Activated CD4-positive, CD25-positive, alpha-beta regulatory T cell treated with anti-CD3 and anti-CD28 coated beads, Interleukin-2, amount 50 U/mL, for 24 hours (primary cell): ENCODE measurements at places on chromosomes 12 and 14.

DNA sequence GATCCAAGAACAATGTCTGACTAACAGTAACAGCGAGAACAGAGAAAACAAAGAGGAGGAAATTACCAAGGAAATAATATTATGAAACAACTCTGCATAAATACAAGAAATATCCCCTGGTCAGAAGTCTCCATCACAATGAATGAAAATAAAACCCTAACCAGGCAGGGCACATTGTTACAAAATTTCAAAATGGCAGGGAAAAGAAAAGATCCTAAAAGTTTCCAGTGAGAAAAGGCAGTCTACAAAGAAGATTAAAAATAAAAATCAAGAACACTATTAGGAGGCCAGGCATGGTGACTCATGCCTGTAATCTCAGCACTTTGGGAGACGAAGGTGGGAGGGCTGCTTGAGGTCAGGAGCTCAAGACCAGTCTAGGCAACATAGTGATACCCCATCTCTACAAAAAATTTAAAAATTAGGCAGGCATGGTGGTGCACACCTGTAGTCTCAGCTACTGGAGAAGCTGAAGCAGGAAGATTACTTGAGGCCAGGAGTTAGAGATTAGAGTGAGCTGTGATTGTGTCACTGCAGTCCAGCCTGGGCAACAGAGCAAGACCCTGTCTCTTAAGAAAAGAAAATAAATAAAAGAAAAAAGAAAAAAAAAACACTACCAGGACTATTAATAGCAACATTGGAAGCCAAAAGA, 47.8 kb downstream of the FERMT2 start:
- ATAC-seq: no peak

- no peak for ATAC-seq
Observed at GRCh38 chr14:63045612-63046320, 508 bp upstream of the KCNH5 start.

GRCh38 chr12:115313929-115314328, 630.0 kb upstream of the TBX3 start:
- ATAC-seq: no peak

GRCh38 chr14:28756884-28757570, 9.6 kb upstream of the FOXG1 start:
- ATAC-seq: no peak

GRCh38 chr12:57340104-57340503, 89.1 kb upstream of the STAC3 start:
- ATAC-seq: no peak

GRCh38 chr12:42638697-42639096, 49.2 kb upstream of the PRICKLE1 start:
- ATAC-seq: no peak

GRCh38 chr12:110007881-110008280, 8.7 kb downstream of the ANKRD13A start:
- ATAC-seq: no peak

GRCh38 chr14:103699261-103699661, 16.0 kb downstream of the XRCC3 start:
- ATAC-seq: no peak

DNA sequence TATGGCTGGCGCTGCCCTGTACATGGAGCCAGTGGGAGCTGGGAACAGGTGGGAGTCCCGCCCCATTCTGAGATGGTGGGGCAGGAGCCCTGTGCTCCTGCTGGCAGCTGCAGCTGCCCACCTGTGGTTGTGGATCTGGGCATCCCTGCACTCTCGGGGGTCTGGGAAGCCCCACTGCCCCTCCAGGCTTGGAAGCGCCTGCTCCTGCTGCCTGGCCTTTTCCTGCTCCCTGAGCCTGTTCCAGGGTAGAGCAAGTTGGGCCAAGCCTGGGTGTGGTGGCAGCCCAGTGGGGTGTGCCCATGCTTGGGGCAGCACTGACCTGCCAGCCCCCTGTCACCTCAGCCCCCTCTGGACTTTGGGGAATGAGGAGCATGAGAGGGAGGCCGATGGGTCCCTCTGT, 104.0 kb downstream of the MNAT1 start:
- ATAC-seq: no peak

DNA sequence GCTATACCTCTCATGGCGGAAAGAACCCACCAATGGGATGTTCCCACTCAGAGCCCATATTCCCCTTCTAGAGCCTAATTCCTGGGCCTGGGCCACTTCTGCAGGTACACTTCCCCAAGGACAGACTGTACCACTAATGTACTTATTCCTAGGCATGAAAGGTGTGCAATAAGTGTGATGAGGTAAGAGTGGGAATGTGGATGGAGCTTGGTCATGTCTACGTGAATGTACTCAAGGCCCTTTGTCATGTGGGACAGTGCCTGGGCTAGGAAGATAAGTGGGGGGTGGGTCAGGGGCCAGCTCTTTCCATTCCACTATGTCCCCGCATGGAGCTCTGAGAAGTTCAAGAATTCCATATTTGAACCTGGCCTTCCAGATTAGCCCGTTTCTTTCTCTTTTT, 63.4 kb upstream of the FUT8 start:
- no peak for ATAC-seq

- ATAC-seq: no peak
Observed at GRCh38 chr12:58588770-58589169, 331.5 kb downstream of the LRIG3 start.

DNA sequence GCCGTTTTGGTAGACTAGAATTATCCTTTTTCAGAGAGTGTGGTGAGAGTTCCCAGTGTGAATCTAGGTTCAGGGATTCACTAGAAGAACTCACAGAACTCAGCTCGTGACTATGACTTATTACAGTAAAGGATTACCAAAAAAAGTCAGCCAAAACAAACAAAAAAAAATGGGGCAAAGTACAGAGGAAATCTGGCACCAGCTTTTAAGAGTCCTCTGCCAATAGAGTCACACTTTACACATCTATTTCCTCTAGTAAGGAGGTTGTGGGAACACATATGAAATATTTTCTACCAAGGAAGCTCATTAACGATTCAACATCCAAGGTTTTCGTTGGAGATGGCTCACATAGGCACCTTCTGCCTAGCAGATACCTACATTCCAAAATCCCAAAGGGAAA, 28.2 kb downstream of the TSPAN19 start:
- ATAC-seq: no peak

GRCh38 chr12:54133772-54134375, 54.9 kb downstream of the SMUG1 start:
- ATAC-seq: no peak

DNA sequence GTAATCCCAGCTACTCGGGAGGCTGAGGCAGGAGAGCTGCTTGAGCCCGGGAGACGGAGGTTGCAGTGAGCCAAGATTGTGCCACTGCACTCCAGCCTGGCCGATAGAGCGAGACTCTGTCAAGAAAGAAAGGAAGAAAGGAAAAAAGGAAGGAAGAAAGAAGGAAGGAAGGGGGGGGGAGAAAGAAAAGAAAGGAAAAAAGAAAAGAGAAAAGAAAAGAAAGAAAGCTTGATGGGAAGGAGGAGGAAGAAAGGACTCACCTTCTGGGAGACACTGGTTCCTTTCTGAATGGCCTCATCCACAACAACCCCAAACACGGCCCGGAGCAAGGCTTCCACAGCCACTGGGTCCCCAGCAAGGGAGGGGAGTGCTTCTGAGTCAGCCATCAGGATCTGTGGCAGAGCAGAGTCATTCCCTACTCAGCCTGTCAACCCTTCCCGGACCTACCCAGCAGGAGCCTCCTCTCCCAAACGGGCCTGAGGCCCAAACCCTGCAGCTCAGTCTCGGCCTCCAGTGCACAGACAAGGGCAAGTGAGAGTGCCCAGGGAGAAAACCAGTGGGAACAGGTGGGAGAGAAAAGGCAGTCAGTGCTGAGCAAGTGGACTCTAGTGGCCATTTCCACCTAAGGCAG, 7.3 kb upstream of the ZNF740 start:
- no peak for ATAC-seq

- no peak for ATAC-seq
Observed at GRCh38 chr14:75343911-75344310, 65.3 kb downstream of the FOS start.

DNA sequence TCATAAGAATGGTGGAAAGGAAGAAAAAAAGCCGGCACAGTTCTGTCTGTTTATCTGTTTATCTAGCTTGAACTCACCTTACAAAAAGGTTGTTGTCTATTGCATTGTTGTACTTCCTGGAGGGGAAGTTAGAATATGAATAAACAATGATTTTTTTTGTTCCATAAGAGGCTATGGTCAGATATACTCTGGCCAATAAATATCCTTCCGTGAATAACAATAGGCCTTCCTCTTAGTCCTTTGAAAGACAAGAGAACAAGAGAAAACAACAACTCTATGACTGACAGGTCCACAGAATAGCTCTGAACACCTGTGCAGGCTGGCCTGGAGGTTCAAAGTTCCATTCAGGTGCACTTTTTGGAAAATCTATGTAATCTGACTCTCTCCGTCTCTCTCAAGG, 192.8 kb upstream of the KRR1 start:
- no peak for ATAC-seq

GRCh38 chr14:94157197-94157596, 16.9 kb upstream of the PPP4R4 start:
- no peak for ATAC-seq

DNA sequence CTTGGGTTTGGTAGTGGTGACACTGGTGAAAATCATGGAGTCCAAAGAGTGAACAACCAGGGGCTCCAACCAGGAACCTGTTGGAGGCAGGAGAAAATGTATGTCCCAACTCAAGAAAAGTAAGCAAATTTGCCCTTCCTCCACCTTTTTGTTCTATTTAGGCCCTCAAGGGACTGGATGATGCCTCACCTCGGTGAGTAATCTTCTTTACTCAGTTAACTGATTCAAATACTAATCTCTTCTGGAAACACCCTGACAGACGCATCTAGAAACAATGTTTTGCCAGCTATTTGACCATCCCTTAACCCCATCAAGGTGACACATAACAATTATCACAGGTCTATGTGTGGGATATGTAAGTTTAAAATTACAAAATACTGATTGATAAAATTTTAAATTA, 272.4 kb upstream of the FOXG1 start:
- ATAC-seq: no peak

- no peak for ATAC-seq
Observed at GRCh38 chr12:98424726-98425401, 90.5 kb upstream of the TMPO start.

- no peak for ATAC-seq
Observed at GRCh38 chr12:117671734-117672133, 297.1 kb downstream of the KSR2 start.

DNA sequence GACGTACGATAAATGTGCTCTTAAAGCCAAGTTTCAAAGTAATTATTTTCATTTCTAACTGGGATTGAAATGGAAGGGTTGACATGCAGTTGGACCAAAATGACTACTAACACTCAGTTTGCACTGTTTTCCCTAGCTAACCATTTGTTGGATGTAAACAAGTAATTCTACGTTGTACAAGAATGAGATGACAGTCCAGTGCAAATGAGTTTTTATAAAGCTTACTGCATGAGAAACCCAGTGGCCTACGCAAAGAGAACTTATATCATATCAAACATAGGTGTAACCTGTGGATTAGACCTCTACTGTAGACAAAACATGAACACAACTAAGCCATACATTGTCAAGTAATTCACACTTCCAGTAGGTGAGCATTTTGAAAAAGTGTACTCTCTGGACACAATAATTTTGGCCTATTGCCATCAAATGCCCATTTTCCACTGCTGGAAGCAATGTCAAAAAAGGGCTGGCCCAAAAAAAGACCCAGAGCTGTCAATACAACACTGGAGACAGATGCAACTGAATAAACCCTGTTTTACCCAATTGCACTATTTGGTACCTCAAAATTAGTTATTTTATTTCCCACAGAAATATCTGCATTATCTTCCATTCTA, 12.8 kb downstream of the SLC38A2 start:
- ATAC-seq: no peak

- peak; percentile 74 for ATAC-seq
Observed at GRCh38 chr14:93033983-93034670, 81.6 kb downstream of the ITPK1 start.

GRCh38 chr12:131194166-131194565, 240.5 kb downstream of the ADGRD1 start:
- ATAC-seq: no peak
